ENCODE measurements at places on chromosomes 16 and 17.
A peak's percentile ranks its signal among the peaks of the same experiment; 100 is the strongest.

DNA sequence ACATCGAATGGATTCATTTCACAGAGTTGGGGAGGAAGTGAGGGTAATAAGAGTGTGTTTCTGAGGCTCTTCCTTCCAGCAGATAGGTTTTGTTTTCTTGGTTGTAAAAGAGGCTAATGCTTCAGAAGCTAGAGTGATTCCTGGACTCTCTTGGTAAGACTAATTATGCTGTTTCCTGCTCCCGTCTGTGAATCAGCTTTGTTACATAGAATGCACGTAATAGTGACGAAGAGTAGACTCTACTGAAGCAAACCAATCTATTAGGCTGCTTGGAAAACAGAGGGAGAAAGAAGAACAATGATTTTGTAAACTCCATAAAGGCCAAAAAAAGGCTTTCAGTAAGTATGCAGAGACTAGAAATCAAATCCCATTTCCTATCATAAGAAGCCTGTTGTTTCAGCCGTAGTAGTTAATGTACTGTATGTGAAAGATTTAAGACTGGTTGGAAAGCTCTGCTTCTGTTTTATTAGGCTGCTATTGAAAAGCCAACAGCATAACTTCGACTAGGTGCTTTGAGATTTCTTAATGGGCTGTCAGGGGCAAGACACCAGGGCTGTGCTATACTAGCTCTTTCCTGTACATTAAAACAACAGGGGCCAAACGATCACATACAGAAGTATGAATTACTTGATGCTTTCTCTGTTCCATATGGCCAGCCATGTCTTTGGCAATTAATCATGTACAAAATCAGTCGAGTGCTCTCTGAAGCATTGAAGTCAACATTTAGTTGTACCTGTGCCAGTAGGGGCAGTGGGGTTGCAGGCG is 219.0 kb downstream of the FTO start:
- DNase-seq: no peak

GRCh38 chr17:77755410-77755963 is 203.0 kb upstream of the TNRC6C start:
- DNase-seq: no peak

GRCh38 chr17:19713901-19714361 is 2.5 kb downstream of the SLC47A2 start:
- no peak for DNase-seq

DNA sequence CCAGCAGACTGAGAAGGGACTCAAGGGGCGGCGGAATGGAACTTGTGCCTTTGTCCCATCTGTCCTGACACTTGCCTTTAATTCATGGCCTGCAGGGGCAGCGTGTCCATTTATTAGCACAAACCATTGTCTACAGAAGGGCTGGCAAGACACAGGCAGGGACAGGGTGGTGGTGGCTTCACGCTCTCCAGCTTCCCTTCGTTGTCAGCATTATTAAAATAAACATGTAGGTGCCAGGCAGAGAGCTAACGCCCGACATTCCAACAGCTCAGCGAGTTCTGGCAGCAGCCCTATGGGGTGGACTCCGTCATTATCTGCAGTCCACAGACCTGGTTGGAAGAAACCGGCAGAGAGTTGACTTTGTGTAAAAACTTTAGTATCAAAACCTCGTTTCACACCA is 16.3 kb downstream of the DNAI2 start:
- no peak for DNase-seq

GRCh38 chr16:678858-679813 is 1.1 kb upstream of the STUB1 start:
- peak; percentile 63 for DNase-seq

- DNase-seq: no peak
Observed at GRCh38 chr17:40815381-40815780, 7.0 kb downstream of the KRT10 start.

DNA sequence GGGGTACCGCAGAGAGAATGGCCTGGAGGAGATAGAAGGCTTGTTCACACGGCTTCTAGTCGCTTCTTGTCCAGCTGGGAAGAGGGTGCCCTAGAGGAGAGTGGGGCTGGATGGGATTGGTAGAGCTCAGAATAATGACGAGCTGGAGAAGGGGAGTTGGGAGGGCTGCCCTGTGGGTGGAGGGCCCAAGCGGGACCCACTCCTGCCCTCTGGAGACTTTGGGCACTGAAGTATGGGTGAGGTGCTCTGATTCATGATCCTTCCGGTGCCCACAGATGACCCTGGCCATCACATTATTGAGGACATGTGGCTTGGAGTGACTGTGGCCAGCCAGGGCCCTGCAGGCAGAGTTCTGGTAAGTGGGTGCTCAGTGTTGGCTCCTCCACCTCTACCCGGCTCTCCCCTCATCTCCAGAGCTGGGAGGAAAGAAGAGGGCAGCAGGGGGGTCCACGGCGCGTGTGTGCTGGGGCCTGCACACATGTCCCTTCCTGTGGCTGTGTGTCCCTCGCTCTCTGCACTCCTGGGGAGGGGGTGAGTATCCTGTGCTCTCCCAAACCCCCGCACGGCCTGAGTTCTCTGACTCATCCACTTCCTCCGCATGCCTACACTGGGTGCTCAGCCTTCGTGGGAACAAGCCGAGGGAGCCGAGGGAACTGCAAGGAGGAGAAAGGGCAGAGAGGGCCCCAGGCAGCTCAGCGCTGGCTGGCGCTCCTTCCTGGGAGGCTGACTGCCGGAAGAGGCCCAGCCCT is 8.5 kb downstream of the ITGA3 start:
- DNase-seq: no peak

- no peak for DNase-seq
Observed at GRCh38 chr17:67238991-67239390, 6.0 kb downstream of the HELZ start.

GRCh38 chr17:80844418-80844990 is 147.1 kb upstream of the CHMP6 start:
- no peak for DNase-seq

DNA sequence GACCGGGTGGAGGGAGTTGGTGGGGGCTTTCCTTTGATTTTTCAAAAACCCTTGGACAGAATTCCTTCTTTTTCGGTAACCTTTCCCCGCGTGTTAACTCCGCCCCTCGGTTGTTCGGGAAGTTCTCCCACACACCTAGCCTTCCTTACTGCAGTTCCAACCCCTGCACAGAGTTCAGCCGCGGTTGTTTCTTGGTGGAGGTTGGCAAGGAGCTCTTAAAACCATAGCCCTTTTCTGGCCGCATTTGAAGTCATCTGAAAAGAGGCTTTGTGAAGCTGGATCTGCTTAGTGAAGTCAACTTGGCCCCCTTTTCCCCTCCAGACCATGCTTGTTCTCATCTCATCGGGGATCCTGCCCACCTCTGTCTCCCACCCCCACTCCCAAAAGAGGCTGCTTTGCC is 1.8 kb downstream of the CACNG4 start:
- DNase-seq: no peak

DNA sequence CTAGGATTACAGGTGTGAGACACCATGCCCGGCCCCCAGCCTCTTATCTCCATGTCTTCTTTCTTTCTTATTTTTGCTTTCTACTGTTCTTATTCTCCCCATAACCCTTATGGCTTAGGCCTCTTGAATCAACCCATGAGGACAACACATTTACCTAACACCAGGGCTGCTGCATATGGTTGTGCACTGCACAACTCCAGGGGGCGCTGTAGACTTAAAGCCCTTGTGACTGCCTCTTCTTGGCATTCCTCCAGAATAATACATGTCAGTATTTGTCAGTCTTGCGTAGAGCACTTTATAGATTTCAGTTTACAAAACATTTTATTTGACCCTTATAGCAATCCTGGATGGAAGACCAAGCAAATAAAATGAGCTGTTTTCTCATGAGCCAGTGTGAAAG is 225.0 kb upstream of the SALL1 start:
- DNase-seq: no peak

- no peak for DNase-seq
Observed at GRCh38 chr16:50602531-50603205, 54.5 kb downstream of the NKD1 start.

DNA sequence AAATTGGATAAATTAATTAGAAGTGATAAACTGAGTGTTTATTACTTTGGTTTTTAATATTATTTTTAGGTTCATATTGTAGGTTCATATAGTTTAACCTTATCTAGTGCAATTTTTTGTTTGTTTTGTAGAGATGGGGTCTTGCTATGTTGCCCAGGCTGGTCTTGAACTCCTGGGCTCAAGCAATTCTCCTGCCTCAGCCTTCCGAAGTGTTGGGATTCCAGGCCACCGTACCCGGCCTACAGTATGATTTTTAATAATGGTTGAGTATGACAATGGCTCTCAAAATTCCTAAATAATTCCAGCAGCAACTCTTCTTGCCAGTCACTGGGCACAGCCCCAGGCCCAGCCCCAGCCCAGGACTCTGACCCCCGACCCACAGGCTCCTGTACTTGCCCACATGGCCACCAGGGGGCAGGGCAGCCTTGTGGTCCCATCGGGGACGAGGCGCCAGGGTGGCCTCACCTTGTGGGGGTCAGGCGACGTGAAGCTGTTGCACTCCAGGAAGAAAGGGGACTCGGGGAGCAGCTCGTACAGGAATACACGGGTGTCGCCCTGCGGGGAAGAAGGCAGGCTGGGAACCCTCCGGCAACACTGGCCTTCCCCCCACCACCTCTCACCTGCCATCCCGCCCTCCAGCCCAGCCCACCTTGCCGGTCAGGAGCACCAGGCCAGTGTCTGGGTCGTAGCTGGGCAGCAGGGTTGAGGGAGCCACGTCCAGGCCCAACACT is 7.9 kb upstream of the PAM16 start:
- DNase-seq: peak; percentile 72

- DNase-seq: no peak
Observed at GRCh38 chr16:31361201-31362110, 6.5 kb downstream of the ITGAX start.

GRCh38 chr17:7234083-7234951 is at the start of gene DVL2:
Gene DVL2, minus strand, starts transcription at chr17:7234517. Its CDS starts 255 bp downstream, at chr17:7234262.
- DNase-seq: peak; percentile 92

DNA sequence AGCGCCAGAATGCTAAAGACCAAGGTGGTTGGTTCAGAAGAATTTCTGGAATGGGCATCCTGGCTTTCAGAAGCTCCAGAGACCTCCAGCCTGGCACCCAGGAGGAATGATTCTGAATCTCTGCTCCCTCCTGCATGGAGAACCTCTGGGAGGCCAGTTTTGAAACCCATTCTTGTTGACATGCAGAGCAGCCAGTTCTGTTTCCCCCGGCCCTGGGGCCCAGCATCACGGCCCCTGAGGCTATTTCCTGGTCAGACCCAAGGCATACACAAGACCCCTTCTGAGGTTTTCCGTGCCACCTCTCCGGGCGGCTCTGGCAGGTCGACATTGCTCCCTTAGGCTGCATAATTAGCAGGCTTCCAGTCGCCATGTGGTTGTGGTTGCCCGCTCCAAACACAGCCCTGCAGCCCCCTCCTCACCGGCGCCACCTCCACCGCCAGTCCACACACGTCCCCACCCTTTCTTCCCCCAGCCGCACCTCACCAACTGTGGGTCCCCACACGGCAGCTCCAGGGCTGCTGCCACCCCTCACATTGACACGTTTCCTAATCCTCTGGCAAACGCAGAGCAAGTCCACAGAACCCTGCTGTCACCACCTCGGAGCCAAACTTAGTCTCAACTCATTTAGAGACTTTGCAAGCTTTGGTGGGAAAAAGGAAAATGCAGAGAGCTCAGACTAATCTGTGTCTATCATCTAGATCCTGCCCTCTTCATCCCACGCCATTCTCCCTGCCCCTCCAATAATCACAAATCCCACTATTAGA is 367.1 kb downstream of the SOX9 start:
- no peak for DNase-seq

GRCh38 chr17:37756051-37756450 is 11.2 kb upstream of the HNF1B start:
- DNase-seq: no peak

Measured in neuronal stem cell (in vitro differentiated cells).